SW480 (cell line): ENCODE measurements at places on chromosomes 2 and 18.

DNA sequence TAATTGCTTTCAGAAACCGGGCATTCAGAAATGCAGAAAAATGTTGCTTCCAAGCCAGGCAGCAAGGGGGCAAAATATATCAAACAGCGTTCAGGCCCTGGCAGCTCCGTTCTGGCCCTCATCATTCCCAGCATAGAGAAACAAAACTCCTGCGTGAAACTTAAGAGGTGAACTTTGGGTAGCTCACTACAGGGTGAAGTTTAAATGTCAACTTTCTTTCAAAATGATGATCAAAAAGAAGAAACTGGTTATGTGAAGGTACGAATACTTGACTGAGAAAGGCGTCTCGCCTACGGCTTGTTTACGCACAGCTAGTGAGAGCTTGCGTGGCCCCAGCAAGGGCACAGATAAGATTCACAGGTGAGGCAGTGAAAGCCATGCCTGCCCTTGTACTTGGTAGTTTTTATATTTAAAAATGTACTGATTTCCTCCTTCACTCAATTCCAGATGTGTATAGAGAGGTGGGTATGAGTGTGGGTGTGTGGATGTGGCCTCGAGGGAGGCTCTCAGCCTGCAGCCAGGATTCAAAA is 127.5 kb downstream of the NFATC1 start:
- DNase-seq = no peak

DNA sequence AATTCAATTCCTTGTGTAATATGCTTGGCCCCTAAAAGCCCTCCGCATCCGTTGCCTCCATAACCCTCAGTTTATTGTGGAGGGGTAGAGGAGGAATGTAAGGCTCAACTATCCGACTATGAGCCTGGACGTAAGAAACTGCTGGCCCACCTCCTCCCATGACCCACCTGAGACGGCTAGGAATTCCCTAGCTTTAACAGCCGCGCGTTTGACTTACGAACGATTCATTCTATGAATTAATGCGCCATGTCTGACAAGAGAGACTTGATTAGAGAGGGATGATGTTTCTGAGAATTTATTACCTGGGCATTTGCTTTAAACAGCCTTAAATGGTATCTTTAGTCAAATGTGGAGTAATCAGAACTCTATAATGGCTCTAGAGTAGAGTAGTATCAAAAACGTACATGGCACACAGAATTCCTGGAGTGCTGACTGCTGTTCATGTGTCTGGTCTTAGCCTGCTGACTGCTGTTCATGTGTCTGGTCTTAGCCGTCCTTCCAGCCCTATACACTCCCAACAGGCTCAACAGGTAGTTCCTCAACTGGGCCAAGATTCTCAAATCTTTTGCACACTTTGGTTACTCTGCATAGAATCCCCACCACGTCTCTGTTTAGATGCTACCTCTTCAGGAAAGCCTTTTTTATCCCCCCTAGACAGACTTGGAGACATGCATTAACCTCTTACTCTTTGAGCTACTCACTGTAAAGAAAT is 899 bp upstream of the GFPT1 start:
- no peak for DNase-seq

DNA sequence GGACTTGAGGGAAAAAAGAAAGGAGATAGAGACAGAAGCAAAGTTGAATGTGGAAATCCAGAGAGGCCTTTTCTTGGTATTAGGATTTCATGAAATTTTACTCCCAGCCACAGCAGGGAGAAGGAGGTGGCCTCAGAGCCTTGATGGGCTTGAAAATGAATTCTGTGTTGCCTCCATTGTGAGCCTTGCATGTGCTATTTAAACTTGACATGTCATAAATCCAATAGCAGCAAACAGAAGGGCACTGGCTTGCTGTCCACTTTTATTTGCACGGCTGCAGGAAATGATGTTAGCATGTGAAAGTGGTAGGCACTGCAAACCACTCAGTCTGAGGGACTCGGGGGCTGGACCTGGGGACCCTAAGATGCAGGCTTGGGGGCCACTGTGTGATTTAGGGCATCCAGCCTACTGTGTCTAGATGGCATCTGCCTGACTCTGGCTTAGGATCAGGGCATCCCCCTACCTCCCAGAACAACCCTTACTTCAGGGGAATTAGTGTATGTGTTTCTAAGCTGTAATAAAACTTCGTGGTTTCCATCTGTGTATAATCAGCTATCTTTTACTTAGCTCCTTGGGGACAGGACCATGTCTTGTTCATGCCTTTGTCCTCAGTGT is 139.1 kb upstream of the SKOR2 start:
- no peak for DNase-seq

DNA sequence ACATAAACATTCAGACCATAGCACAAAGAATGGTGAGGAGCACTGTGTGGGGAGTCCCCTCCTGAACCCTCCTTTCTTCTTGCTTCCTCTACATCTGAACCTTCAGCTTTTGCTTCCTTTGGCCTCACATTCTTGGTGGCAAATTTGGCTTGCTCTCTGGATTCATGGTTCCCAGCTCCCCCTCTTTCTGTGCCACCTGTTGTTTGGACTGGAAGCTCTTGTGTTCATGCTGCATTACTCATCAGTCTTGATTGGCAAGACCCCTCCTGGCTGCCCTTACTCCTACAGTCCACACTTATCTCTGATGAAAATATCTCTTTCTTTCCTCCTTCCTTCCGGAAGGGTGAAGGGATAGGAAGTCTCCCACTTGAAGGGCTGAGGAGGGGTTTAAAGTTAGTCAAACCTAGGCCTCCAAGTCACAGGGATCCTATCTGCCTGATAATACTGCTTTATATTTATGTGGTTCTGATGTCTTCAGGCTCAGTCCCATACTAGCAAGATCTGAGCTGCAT is 70.0 kb downstream of the MYO3B start:
- no peak for DNase-seq

- no peak for DNase-seq
These were observed 4.9 kb upstream of the SLC14A1 start for GRCh38 chr18:45719106-45719505.

DNA sequence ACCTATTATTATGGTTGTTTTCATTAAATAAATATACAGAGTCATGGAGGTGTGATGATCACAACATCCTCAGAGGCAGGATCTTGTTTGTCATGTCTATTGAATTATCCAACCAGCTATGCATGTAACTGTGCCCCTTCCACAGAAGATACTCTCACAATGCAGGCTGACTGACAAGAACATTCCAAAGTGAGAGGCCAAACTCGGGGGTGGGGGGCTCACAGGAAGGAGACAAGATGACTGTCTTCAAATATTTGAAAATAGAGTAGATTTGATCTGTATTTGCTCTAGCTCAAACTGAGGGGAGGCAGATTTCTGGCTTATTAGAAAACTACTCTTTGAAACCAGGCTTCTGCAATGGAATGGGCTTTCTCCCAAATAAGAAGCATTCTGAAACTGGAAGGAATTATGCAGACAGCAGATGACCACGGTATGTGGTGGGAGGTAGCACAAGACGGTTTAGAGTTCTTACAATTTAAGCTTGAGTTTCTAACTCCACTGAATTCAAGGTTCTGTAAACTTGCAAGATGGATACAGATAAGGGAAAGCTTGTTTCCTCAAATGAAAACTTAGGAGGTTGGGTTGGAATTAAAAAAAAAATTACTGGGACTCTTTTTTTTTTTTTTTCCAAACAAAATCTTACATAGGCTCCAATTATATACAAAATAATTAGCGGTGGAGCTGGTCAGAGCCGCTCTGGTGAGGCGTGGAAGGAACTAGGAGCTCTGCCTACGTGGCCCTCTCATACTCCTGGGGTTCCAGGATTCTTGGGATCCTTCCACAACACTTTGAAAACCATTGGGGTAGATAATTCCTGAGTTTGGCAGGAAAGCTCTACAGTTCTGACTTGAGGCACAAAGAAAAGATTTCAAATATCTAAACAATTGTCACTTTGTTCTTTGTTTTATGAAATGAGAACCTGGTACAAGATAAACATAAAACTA is 79.3 kb downstream of the PLA2R1 start:
- DNase-seq = no peak

GRCh38 chr2:202643012-202643858 is 8.5 kb downstream of the FAM117B start:
- no peak for DNase-seq

DNA sequence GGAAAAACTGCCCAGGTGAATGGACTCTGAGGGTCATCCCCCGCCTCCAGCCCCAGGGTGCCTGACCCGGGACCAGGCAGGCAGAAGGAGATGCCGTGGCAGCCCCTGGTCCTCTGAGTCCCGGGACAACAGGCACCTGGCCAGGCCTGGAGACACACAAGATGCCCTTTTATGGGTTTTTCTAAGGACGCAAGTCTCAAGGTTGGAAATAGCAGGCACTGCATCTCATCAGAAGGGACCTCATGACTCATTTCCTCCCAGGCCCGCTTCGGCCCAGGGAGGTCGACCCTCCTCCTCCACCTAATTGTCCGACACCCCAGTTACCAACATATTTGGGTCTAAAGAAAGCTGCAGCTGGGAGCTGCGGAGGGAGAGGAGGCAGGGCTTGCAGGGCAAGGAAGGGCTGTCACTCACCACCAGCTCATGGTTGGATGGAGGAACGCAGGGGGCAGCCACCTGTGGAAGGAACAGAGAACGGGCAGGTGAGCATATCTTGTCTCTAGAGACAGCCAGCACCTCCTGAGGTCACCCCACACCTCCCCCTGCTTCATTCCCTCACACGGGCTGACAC is 82.9 kb downstream of the TNS1 start:
- DNase-seq = no peak

DNA sequence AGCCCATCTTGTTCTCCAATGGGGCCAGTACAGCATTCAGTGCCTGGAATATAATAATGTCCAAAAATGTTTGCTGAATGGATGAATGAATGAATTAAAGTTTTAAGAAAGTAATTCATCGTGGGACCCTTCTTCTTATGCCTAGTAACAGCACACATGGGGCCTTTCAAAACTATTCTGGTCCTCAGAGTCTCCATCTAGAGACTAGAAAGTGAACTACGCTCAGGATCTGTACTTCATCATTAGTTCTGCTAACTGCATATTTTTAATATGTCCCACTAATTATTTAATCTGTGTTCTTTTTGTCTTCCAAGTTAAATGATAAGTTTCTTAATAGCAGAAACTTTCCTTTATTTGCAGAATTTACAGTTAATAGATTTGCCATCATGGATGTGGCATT is 172.5 kb downstream of the SMAD2 start:
- no peak for DNase-seq

DNA sequence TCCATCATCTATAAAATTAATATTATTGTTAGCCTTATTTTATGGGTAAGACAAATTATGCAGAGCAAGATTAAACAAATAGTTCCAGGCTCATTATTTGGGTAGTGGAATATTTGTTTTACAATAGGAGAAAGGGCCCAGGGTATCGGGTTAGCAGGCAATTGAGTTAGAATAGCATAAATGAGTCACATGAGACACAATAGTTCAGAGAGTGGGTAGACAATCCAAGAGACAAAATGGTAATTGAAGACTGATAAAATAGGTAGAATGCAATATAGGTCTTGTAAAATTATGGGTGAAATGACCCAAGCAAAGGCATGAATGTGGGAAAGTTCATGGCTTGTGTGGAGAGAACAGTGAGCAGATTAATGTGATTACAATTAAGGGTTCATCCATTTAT is 790.9 kb upstream of the GCFC2 start:
- no peak for DNase-seq

GRCh38 chr2:205775097-205775877 is 93.0 kb downstream of the NRP2 start:
- DNase-seq = no peak

DNA sequence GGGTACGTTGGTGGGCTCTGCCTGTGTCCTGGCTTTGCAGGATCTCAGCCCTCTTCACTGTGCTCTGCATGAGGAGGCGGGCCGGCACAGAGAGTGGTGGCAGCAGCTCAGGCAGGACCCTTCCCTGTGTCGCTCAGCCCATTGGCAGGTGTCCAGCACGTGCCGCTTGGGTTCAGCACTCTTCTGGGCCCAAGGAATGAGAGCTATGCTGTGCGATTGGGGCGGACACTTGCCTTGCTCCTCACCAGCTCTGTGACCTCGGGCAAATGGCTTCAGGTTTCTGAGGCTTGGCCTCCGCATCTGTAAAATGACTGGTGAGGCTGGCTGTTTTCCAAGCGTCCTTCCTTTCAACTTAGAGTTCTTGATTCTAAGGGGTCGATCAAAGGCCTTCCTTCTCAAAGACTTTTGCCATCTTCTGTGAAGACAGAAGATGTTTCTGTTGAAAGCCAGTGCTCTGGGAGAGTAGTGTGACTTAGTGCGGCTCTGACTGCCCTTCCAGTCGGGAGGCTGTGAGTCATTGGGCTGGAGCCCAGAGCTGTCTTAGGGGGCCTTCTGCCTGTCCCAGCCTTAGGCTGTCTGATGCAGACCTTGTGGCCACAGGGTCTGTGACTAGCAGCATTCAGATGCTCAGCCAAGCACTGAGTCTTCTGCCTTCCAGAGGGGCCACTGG is 35.6 kb downstream of the GLI2 start:
- peak; percentile 25 for DNase-seq

GRCh38 chr2:69306393-69306821 is 80.6 kb downstream of the GFPT1 start:
- no peak for DNase-seq

GRCh38 chr2:43486603-43487002 is 109.2 kb downstream of the THADA start:
- DNase-seq = no peak

DNA sequence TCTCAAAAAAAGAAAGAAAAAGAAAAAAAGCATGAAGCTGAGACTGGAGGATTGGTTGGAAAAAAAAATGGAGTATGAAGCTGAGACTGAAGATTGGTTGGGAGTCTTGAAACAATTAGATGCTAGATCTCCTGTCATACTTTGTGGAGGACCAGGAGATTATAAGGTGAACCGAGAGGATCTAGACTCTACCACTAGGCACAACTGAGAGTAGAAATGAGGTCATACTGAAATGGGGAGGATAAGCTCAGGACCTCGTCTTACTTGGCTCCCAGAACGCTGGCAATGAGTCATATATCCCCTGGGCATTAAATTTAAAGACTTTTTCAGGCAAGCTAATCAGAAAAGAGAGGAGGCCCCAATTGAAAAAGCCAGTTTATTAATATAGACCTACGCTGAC is 3.3 kb upstream of the ORC2 start:
- no peak for DNase-seq

GRCh38 chr2:170743530-170744239 is 26.5 kb upstream of the ERICH2 start:
- no peak for DNase-seq
